ENCODE measurements at places on chromosomes 4 and X.

DNA sequence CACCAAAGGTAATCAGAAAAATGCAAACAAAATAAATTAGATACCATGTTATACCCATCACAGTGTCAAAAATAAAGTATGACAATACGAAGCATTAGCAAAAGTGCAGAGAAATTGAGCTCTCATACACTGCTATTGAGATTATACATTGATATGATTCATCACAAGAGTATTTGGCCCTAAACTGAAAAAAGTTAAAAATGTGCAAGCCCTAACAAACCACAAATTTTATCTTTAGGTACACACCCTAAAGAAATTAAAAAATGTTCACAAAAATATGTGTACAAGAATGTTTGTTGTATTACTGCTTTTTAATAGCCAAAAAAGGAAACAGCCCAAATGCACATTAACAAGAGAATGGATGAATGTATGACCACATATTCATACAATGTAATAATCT is 137.9 kb upstream of the MAGEA10 start:
- DNase-seq: no peak

DNA sequence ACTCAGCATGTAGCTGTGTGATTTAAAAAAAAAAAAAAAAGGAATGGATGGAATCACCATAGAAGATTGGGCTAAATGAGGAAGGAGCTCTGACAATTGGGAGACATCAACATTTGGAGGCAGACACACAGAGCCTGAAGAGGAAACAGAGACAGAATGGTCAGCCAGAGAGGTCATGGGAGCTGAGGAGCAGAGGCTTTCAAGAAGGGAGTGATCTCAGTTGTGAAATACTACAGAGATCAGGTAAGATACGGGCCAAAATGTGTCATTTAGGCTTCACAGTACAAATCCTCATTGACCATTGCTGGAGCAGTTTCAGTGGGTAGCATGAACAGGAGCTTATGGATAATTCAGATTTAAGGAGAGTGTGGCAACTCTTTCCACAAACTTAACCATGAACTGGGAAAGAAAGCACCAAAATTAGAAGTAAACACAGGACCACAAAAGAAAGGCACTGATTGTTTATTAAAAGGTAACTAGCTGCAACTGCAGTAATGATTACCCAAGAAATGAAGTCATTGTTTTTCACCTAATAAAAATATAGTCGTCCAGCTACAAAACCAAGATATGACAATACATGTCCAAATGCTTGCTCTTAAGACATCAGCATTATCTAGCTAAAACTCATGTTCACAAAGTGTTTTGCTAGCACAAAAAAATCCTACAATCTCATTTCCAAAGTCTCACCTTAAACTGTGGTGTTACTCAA is 203.2 kb downstream of the DHX15 start:
- no peak for DNase-seq

GRCh38 chr4:89353514-89353913 is 45.9 kb upstream of the GPRIN3 start:
- no peak for DNase-seq

DNA sequence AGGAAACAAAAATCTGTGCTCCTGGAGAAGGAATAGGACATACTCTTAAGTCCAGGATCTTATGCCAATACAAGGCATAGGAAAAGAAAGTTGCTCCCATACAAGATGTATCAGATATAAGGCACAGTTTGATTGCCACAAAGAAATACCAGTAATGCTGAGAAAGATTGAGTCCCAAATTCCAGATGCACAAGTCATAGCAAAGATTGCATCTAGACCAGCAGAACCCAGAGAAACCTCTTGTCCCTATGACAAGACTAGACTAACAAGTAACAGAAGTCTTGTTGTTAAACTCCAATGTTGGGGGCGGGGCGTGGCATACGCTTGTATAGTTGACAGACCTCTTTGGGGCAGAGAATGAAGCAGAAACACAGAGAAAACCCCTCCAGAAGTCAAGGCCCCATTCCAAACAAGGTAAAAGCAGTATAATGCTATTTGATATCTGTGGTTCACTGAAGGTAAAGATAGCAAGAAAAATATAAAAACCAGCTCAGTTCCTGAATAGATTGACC is 671.5 kb upstream of the GRIA3 start:
- DNase-seq: no peak

- DNase-seq: no peak
Measured at GRCh38 chrX:150088766-150089518, 150.7 kb upstream of the EOLA2 start.

DNA sequence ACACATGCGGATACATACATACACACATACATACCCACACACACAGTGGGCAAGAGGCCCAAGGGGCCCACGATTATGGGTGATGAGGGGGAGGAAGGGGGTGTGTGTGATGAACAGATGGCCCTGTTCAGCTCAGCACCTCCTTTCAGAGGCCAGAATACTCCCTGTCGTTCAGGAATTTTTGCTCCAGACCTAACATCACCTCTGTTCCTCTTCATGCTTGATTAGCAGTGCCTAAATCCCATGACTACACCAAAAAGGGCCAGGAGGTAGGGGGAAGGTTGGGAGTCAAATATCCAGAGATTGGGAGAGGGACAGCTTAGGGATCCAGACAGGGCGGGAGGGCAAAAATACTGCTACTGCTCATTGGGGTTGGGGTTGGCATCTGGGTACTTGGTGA is 42.7 kb downstream of the SMC1A start:
- no peak for DNase-seq

- DNase-seq: no peak
Measured at GRCh38 chr4:1395941-1396805, 10.1 kb downstream of the NKX1-1 start.

- DNase-seq: no peak
Measured at GRCh38 chr4:140529434-140529833, 5.5 kb downstream of the ELMOD2 start.

DNA sequence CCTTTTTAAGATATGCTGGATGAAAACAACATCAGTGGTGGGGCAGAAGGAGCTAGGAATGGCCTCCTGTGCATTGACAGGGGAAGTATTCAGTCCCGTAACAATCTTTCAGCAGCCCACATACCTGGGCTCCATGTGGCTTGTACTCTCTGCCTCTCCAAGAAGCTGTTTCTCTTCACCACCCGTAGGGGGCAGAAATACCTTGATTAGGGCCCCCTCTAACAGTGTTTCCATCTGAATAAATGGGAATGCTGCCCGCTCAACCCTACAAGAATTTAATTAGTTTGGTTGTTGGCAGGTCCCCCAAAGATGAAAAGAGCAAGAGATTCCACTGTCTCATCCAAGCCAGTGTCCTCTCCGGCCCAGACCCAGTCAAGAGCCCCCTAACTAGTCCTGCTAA is 155.2 kb downstream of the SMIM20 start:
- DNase-seq: no peak

- DNase-seq: no peak
Measured at GRCh38 chrX:51641421-51642021, 22.8 kb upstream of the CENPVL3 start.

GRCh38 chr4:123974386-123975149 is 578.0 kb downstream of the SPRY1 start:
- DNase-seq: no peak

GRCh38 chr4:76535603-76536372 is 100.8 kb downstream of the SHROOM3 start:
- peak; percentile 74 for DNase-seq

GRCh38 chr4:123568936-123569335 is 172.3 kb downstream of the SPRY1 start:
- no peak for DNase-seq

DNA sequence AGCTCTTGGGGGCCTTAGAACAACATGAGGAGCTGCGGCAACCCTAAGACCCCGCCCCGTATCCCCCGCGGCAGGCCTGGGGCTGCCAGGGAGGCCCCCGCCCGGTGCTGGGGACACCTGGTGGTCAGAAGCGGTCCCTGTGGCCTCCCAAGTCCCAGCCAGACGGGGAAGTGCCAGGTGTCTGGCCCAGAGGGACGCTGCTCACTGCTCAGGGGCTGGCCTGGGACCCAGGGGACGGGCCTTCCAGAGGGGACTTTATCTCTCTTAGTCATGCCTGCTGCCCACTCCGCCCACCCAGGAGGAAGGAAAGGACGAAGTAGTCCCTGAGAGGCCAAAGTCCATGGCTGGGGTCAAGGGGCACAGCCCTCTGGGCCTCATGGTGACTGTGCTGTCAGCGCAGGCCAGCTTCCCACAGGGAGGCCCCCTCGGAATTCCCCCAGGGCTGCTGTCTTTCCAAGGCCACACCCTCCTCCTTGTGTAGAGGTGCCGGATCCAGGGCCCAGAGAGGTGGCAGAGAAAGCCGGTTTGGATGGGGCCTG is 31.0 kb upstream of the HTRA3 start:
- DNase-seq: no peak

DNA sequence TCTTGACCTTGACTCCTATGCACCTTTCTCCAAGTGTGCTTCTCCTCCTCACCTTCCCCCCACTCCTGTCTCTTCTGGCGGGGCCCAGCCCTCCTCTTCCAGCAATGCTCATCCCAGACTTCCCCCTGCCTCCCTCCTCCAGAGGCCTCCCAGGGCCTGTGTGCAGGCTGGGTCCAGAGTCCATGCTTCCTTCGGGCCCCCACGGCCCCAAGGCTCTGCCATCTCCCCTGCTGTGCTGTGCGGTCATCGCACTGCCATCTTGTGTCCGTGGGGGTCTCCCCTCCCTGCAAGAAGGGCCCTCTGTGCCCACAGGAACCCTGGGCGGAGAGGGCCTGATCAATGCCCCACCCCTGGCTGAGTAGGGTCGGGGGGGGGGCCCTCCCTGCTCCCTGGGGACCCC is 27.3 kb downstream of the ATP2B3 start:
- no peak for DNase-seq

GRCh38 chr4:44146516-44146915 is 302.1 kb downstream of the KCTD8 start:
- no peak for DNase-seq

- DNase-seq: no peak
Measured at GRCh38 chr4:186020793-186021407, 48.1 kb upstream of the TLR3 start.

DNA sequence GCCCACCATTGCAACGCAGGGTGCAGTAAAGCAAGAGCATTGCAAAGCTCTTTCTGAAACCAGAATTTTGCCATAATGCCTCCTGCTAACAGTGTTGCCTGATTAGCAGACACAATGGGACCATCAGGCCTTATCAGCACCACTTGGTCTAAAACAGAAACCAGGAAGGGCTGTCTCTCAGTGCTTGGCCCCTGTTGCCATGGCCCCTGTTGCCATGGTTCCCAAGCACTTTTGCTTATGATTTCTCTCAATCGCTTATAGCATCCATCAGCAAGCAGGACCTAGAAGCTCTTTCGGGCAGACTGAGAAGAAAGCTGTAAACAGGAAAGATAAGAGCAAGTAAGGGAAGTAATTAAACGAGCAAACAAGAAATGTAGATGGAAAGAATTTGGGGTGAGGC is 36.8 kb downstream of the RTL5 start:
- DNase-seq: no peak

DNA sequence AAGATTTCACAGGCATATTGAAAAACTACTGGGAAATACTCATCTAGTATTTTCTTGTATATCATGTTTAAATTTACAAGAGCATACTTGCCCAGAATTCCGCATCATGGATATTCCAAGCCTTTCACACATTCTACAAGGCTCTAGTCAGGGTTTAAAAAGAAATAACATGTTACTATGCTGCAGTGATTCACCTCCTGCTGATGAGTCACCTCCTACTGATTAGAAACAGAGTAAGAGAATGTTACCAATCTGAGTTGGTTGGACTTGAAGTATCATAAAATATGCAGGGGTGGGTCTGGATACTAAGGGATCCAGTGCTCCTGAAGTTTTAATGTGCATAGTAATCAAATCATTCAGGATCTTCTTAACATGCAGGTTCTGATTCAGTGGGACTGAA is 192.0 kb upstream of the ANK2 start:
- peak; percentile 32 for DNase-seq

DNA sequence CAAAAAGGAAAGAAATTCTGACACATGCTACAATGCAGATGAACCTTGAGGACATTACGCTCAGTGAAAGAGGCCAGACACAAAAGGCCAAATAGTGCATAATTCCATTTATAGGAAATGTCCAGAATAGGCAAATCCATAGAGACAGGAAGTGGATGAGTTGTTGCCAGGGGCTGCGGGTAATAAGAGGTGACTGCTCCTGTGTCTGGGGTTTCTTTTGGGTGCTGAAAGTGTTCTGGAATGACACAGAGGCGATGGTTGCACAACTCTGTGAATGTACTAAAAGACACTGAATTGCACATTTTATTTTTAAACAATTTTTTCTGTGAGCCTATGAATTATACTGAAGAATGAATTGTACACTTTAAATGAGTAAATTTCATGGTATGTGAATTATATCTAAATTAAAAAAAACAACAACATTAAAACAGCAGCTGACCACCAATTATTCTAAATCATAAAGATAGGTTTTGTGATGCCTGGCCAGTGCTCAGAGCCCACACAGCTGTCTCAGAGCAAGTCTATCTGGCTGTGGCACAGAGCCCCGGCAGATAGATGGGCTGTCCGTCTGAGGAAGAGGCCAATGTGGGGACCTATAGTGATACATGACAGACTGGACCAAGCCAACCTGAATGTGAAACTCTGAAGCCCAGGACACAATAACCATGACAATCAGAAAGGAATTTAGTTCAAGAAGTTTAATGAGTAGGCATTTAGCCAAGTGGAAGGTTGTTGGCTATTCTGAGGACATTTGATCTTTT is 23.5 kb upstream of the IRAK1 start:
- no peak for DNase-seq

GRCh38 chr4:184669251-184669650 is 19.7 kb downstream of the PRIMPOL start:
- no peak for DNase-seq

DNA sequence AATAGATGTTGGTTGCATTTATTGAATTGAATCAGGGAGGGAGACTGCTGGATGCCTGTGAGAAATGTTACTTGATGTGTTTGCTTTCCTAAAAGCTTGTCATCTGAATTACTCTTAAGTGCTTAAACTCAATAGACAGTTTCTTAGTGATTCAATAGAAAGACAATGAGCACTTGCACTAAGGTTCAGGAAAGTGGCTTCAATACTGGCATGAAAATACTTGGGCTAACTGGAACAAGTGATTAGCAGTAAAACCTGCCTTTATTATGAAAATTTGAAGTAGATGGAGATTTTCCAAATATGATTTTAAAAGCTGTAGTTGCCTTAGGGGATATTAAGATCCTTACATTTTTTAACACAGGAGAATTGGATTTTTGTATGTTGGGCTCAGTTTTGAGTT is 123.3 kb downstream of the RNF150 start:
- no peak for DNase-seq

GRCh38 chrX:16205840-16206239 is 38.6 kb downstream of the MAGEB17 start:
- DNase-seq: no peak

- DNase-seq: no peak
Measured at GRCh38 chr4:183797011-183797444, 108.1 kb upstream of the STOX2 start.

DNA sequence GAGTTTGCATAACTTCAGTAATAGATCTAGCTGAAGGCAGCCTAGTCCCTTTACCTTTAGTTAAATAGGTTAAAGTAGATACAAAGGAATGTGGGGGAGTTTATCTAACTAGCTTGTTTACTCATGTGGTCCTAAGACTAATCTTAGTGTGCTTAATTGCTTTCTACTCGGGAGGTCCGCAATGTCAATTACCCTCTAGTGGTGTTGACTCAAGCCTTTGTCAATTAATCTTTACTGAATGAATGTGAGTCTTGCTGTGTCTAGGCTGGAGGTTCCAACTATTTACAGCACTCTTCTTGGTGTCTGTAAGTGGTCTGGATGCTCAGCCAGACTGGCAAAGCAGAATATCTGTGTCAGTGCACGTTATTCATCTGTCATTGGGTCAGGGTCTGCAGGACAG is 17.9 kb upstream of the YTHDC1 start:
- DNase-seq: no peak

GRCh38 chr4:74619931-74620702 is 174.2 kb downstream of the BTC start:
- DNase-seq: no peak

GRCh38 chr4:13461191-13461905 is 22.8 kb downstream of the RAB28 start:
- no peak for DNase-seq
